CD8-positive, alpha-beta T cell (primary cell): ENCODE measurements at places on chromosomes 7 and 10.

GRCh38 chr10:30803892-30804322 is 174.4 kb upstream of the LYZL2 start:
- no peak for DNase-seq

- no peak for DNase-seq
These were observed 4.6 kb upstream of the TWIST1 start for GRCh38 chr7:19121977-19122588.

DNA sequence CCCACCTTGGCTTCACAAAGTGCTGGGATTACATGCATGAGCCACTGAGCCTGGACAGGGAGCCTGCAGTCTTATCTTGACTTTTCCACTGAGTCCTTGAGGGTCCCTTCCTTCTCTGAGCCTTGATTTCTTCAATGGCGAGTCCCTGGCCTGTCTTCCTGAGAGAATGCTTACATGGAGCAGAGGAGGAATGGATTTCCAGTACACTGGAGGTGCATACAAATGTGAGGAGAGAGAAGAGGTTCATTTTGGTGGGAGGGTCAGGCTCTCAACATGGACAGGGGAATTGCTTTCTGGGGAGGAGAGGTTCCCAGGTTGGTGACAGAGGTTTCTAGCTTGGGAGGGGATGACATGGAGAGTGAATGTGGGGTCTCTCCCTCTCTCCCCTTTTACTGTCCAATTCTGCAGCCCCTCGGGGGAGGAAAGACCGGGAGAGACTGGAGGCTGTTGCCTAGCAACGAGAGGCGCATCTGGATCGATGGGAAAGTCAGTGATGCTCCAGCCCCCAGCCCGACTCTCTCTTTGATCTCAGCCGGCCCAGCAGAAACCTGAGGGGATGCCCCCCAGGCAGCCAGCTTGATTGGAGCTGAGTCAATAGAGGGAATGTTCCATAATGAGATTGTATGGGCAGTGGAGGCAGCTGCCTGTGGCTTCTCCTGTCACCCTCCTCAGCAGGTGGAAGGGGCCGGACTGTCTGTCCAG is 14.8 kb downstream of the SRRM3 start:
- DNase-seq = no peak

DNA sequence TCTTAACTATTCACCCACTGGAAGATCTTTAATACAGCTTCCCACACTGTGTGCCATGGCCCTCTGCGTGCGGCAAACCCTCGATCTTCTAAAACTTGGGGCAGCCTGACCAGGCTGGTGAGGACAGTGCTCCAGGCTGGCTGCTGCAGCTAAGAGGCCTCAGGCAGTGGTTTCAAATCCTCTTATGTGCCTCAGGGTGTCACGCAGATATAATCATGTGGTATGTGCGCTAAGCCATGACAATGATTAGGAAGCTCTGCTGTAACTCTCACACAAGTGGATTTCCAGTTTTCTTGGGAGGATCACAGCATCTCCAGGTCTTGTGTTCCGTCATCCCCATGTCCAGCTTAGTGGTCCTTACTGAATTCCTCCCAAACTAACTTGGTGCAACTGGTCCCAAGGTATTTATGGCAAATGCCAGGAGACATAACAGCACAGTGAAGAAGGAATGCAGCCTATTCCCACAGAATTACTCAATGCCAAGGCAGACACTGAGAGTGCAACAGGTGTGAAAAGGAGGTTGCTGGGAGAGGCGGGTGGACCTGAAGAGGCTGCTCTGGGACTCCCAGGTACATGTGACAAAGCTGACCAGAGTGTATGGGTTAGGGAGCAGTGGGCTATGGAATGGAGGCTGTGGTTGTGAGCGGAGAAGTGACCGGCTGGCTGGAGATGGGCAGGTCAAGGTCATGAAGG is 2.3 kb downstream of the HPS1 start:
- DNase-seq = no peak

DNA sequence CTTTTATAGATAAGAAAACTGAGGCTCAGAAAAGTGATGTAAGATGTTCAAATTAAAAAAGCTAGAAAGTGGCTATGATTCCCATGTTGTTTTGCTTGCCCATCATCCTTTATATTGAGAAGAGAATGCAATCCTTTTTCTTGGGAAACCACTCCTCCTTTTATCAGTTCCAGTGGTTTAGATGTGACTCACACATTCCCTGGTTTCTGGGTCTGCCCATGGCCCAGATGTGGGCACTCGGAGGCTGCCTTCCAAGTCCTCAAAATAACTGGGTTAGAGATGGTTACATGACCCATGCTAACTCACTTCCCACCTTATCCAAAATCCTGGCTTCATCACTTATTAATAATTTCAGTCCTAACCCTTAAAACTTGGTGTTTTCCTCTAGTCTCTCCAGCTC is 550.0 kb downstream of the MDFIC start:
- DNase-seq = no peak

- no peak for DNase-seq
These were observed 1.4 kb downstream of the PPP2R2D start for GRCh38 chr10:131902211-131902610.

GRCh38 chr7:26284477-26284876 is 7.2 kb upstream of the SNX10 start:
- no peak for DNase-seq
